Ascending aorta (tissue), 2 donors: ENCODE measurements at places on chromosomes 2 and 18. TPM values are rescaled to one million over a fixed set of nuclear protein-coding genes. Genes with fewer than 3 reads are reported as not detected.

- no peaks in the 10 kb centered on the region for H3K27me3 ChIP-seq
- no peak overlapping the region for H3K4me3 ChIP-seq
- no peaks in the 10 kb centered on the region for H3K36me3 ChIP-seq
- H3K4me1 ChIP-seq = no peaks in the 10 kb centered on the region
- no peak overlapping the region for H3K27ac ChIP-seq
Observed at GRCh38 chr2:172698041-172698863, 37.4 kb upstream of the RAPGEF4 start.

CNGA3 gene
- not detected for total RNA-seq

GRCh38 chr2:84556190-84556589 lies 39.9 kb downstream of the DNAH6 start:
- H3K27ac ChIP-seq = no peak overlapping the region
- no peaks in the 10 kb centered on the region for H3K36me3 ChIP-seq
- DNase-seq = no peak
- no peak overlapping the region for H3K4me3 ChIP-seq
- no peaks in the 10 kb centered on the region for H3K4me1 ChIP-seq

DNA sequence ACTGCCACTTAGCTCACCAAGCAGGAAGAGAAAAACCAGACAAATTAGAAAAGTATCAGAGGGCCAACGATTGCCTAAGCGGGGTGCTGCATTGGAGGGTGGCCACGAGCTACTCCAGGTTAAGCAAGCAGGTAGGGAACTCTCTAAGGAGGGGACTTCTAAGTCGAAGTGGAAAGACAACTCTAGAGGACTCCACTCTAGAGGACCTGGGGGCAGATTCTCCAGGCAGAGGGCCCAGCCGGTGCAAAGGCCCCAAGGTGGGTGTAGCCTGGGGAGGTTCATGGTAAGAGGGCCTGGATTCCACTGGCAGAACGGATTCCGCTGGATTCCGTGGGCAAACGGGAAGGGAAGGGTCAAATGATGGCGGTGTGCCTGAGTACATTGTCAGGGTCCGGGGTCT lies 12.7 kb downstream of the FBLN7 start:
- no peak overlapping the region for H3K27ac ChIP-seq
- H3K4me1 ChIP-seq = no peaks in the 10 kb centered on the region
- H3K4me3 ChIP-seq = no peak overlapping the region

DNA sequence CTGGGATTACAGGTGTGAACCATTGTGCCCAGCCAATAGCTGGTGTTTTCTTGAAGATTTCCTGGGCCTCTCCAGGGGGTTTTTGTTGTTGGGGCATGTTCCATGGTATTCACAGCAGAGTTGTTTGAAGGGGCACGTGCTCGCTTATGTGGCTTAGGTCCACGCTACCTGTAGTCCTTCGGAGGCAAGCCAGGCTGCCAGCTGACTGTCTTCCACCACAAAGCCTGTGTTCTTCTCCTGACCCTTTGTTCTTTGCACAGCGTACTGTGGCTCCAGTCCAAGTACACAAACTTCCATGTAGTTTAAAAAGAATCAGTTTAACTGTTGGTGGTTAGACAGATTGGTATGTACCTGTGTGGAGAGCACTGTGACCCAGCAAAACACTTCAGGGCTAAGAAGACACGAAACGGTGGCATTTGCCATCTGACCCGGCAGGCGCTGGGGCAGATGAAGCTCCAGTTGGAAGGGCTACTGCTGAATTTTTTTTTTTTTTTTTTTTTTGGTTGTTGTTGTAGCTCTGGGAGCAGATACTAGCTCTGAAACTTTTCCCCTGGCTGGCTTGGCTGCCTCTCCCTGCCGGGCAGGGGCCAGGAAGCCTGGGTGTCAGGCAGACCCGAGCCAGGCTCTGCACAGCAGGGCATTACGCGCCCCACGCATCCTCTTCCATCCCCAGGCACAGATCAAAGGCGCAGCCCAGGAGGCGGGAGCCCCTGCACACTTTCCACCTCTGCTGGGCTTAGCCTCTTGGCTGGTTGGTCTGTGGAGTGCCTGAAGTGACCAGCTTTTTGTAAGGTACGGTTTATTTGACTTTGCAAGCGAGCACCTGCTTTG lies 5.7 kb downstream of the GREB1 start:
- no peak overlapping the region for H3K27ac ChIP-seq
- no peaks in the 10 kb centered on the region for H3K27me3 ChIP-seq
- no peaks in the 10 kb centered on the region for H3K36me3 ChIP-seq
- no peak overlapping the region for H3K4me3 ChIP-seq
- DNase-seq = no peak
- H3K4me1 ChIP-seq = no peaks in the 10 kb centered on the region

LOXHD1 gene
- not detected for total RNA-seq
